EL (cell line): ENCODE measurements at places on chromosomes 11 and 22.

- DNase-seq = peak; percentile 67
These were observed 57.5 kb downstream of the BTG4 start for GRCh38 chr11:111454561-111455192.

GRCh38 chr11:23539556-23539955, 679.3 kb upstream of the CCDC179 start:
- peak; percentile 22 for DNase-seq

GRCh38 chr11:123344790-123345357, 85.2 kb upstream of the GRAMD1B start:
- no peak for DNase-seq

GRCh38 chr11:131146827-131147490, 223.5 kb upstream of the NTM start:
- DNase-seq = peak; percentile 23

- DNase-seq = no peak
These were observed 393.1 kb downstream of the ETS1 start for GRCh38 chr11:128194216-128194615.

DNA sequence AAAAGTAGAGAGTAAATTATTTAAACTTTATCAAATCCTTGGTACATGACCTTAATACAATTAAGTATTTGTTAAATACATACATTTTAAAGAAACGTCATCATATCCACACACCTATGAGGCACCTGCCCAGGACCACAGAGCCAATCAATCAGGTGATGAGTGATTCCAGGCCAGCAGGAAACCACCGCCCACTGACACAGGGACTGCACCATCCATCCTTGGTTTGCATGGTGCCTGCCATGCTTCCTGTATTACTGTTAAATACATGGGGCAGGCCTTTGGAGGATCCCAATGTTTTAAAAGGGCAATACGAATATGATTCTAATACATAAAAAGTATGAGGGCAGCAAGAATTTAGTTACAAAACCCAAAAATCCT, 7.0 kb upstream of the TBC1D10A start:
- no peak for DNase-seq

DNA sequence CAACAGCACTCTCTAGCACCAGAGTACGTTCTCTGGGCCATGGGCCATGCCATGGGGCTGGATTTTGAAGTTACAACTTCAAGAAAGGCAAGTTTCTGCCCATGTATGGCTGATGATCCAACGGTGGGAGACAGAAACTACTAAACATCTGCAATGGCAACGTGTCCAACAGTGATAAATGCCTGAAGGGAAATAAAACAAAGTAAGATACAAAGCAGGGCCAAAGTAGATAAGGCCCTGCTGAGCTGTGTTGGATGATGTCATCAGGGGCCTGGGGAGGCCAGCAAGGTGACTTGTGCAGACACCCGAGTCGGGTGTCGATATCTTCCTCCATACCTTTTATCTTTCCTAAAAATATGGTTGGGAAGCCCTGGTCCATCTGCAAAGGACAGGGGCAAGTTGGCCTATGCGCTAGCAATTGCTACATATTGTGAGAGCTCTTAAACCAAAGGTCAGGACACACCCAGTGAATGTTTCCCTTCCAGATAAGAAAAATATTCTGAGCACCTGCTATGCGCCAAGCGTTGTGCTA, 487.2 kb downstream of the MN1 start:
- DNase-seq = no peak

GRCh38 chr11:66542362-66542761, 3.5 kb downstream of the ZDHHC24 start:
- peak; percentile 43 for DNase-seq

DNA sequence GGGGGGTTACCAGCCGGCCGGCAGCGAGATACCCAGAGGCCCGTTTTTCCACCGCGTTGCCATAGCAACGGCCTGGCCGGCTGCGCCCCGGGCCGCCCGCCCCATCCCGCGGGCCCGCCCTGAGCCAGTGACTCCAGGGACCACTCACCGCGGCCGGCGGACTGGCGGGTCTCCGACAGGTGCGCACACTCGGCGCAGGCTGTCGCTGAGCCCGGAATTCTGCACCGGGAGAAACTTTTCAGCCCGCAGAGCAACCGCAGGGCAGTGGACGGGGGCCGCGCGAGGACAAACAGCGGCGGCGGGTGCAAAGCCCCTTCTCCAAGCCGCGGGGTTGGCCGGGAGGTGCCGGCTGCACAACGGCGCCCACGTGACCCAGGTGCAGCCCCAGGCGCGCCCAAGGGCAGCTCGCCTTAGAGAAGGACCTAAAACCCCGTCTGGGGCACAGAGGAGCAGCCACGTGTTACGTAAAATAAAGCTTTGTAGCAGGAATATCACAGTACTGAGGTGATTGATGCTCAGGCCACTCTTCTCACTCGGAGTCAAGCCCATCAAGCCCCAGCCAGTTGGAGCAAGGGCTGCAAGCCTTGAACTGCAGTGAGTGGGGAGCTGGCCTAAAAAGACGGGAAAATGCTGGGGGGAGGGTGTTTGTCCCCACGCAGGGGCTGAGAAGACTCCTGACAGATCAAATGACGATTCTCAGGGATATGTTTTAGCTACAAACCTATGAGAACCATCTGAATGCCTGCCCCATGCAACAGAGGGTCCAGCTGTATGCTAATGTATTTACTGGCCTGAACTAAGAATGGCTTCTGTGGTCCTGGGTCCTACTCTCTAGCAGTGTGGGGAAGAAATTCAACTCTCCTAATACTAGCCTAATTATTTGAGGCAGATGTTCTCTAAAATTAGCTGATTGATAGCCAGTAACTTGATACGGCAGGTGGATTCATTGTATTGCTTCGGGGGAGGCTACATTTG, at the start of gene STK33:
Gene STK33, minus strand, starts transcription at position 294 of the 975 bp plus-strand sequence. CDS start 119,323 bp downstream, outside the sequence.
- peak; percentile 48 for DNase-seq

GRCh38 chr11:34234086-34234740, 123.6 kb downstream of the ABTB2 start:
- DNase-seq = peak; percentile 68

DNA sequence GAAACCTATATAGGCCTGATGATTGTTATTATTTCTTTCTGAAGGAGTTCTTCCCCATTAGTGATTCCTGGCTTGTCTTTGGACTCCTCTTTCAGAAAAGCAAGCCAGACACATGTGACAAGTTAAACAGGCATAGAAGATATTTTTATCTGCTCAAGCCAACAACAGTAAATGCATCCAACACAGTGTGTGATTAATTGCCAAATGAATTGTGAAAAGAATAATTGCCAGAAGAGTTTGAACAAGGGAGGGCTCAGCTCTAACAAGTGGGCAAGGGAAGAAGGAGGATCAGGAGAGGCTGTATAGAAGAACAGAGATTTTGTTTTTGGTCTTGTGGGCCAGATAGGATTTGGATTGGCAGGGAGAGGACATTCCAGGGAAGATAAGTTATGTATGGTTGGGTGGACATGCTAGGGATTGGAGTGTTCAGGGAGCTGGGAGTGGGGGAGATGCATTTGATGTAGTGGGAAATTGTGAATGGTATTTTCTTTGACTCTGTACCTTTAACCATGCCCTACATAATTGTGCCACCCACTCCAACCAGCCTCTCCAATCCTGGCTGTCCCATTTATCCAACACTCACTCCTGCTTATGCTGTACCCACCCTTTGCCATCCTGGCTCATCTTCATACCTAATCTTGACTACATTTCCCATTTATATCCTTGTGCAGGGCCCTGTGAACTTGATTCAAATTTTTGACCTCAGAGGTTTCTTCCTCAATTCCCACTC, 172.8 kb downstream of the RRAS2 start:
- no peak for DNase-seq

DNA sequence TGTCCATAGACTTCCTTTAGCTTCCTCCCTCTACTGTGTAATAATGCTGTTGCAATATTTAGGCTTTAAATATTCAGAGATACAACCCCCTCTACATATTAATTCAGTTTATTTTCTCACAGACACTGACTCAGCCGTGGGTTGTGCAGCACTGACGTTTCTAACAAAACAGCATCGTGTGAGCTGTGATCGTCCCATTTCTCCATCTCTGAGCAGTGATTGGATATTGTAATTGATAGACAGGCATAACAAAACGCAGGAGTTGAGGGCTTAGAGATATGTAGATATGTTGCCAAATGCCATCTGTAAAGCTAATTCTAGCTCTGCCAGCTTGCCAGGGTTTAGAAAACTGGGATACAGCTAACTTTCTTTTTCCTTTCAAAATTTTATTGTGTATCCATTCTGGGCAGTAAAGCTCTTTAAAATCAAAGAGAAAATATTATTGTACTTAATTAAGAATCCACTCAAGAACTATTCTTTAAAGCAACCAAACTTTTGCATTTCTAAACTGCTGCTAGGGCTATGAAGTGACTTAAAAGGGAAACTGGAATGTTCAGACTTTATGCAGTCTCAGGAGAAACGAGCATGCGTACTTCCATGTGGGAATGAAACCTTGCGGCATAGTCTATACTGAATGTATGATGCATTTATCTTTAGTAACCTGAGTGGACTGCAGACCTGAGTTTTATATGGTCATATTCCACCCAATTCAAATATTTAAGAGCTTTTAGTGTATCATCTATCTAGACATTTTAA, 22.7 kb downstream of the BTBD10 start:
- peak; percentile 92 for DNase-seq

DNA sequence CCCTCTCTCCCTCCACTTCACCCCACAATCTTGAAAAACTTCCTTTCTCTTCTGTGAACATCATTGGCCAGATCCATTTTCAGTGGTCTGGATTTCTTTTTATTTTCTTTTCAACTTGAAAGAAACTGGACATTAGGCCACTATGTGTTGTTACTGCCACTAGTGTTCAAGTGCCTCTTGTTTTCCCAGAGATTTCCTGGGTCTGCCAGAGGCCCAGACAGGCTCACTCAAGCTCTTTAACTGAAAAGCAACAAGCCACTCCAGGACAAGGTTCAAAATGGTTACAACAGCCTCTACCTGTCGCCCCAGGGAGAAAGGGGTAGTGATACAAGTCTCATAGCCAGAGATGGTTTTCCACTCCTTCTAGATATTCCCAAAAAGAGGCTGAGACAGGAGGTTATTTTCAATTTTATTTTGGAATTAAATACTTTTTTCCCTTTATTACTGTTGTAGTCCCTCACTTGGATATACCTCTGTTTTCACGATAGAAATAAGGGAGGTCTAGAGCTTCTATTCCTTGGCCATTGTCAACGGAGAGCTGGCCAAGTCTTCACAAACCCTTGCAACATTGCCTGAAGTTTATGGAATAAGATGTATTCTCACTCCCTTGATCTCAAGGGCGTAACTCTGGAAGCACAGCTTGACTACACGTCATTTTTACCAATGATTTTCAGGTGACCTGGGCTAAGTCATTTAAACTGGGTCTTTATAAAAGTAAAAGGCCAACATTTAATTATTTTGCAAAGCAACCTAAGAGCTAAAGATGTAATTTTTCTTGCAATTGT, 92.3 kb downstream of the CD44 start:
- DNase-seq = no peak

- no peak for DNase-seq
These were observed 2.4 kb upstream of the LGALS1 start for GRCh38 chr22:37672920-37673455.

DNA sequence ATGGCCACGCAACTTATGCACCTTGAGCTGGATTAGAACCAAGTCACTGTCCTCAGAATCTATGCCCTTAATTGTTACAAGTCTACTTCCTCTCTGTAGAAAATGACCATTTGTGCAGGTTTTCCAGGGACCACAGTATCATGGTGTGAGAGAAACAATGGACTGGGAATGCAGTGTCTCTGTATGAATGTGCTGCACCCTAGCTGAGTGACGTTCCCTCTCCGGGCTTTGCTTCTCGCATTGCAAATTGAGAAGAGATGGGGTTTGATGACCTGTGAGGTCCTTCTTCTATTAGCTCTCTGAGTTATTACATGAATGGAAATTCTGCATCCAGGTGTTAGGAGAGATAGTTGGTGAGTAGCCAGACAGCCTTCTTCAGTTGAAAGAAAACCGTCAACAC, 1052.3 kb downstream of the NTM start:
- no peak for DNase-seq

- DNase-seq = no peak
These were observed 132.0 kb upstream of the NAV2 start for GRCh38 chr11:19580646-19581045.

DNA sequence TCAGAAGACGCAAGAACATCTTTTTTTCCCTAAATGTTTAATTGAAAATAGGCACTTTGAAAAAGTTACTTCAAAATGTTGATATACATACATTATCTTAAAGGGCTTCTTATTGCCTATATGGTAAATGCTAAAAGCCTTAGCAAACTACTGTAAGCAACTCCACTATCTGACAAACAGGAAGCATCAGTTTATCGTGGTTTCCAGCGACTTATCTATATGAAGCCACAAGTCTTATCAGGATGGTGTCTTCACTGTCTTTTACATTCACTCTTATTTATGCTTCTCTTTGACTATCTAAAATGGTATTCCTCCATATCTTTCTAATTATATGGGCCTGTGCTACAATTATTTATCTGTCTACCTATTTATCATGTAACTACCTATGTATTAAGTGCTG, 2091.9 kb downstream of the LRRC4C start:
- no peak for DNase-seq

DNA sequence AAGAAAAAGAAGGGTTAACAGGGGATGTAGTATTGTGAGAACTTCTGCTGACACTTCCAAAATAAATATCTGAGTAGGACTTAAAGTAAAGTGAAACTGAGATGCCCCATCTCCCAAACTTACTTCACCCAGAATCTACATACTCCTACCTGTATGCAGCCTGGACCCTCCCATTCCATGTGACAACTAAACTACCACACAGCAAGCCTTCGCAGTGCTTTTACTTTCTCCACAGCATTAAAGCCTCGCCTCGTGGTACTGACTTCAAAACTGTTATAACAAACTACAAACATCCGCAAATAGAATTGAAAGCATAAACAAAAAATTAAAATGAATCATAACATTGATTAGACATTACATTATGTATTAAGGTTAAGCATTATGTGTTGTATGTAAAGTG, 985 bp downstream of the MPZL2 start:
- DNase-seq = no peak

- DNase-seq = peak; percentile 41
These were observed at the start of gene PDE3B for GRCh38 chr11:14643697-14644225. Gene PDE3B (plus strand): TSS chr11:14643804. CDS start chr11:14644076, 272 bp downstream.

- DNase-seq = no peak
These were observed 227.6 kb upstream of the PITPNB start for GRCh38 chr22:28146401-28147314.

DNA sequence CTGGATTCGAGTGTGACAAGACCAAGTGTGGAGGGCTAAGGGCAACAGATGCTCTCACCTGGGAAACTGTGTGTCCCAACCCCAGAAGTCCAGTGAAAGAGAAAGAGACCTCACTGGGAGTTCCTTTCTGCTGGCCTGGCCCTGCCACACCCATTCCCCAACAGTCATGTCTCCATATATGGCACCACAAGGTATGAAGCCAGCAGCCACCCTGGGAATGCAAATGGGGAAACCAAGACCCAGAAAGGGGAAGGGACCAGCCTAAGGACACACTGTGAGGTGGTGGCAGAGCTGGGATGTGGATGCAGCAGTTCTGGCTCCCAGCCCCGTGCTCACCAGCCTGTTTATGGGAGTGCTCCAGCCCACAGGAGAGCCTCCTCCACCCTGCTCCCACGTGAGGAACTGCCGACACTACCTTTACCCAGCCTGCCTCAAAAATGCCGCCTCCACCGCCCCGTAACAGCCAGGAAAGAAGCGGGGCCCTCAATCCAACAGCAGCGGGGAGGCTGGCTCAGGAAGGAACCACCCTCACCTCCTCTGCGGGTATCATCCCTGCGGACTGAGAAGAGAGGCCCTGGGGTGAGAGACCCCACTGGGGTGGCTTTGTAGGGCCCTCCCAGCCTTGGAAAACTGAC, 12.6 kb downstream of the LMO1 start:
- DNase-seq = no peak

GRCh38 chr11:101456812-101457211, 127.0 kb downstream of the TRPC6 start:
- peak; percentile 15 for DNase-seq

- no peak for DNase-seq
These were observed 68.9 kb upstream of the RTL6 start for GRCh38 chr22:44566911-44567310.

- DNase-seq = no peak
These were observed 589.5 kb upstream of the CADM1 start for GRCh38 chr11:116093481-116094270.
